Aorta (tissue), 5 donors: ENCODE measurements at places on chromosomes 5 and 9.

GRCh38 chr9:91221332-91221731 lies 140.4 kb downstream of the AUH start:
- DNase-seq: no peak

GRCh38 chr9:3200331-3200774 lies 325.4 kb downstream of the RFX3 start:
- DNase-seq: no peak

GRCh38 chr9:7370381-7370780 lies 429.2 kb downstream of the DMAC1 start:
- DNase-seq: no peak

DNA sequence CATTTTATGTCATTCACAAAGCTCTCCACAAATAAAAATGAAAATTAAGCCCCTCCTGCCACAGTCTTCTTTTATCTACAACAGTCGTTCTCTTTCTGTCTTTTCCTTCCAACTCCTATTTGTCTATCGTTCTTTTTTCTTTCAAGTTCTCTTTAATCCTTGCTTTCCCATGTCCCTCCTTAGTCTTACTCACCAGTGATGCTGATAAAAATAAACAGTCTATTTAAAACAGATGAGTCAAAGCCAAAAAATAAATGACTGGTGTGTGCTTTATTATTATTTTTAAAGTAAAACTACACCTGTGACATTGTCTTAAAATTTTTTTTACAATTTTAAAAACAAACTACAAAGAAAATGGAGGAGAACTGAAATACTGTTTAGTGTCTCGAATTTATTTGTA lies 137.1 kb upstream of the TMEM161B start:
- no peak for DNase-seq

DNA sequence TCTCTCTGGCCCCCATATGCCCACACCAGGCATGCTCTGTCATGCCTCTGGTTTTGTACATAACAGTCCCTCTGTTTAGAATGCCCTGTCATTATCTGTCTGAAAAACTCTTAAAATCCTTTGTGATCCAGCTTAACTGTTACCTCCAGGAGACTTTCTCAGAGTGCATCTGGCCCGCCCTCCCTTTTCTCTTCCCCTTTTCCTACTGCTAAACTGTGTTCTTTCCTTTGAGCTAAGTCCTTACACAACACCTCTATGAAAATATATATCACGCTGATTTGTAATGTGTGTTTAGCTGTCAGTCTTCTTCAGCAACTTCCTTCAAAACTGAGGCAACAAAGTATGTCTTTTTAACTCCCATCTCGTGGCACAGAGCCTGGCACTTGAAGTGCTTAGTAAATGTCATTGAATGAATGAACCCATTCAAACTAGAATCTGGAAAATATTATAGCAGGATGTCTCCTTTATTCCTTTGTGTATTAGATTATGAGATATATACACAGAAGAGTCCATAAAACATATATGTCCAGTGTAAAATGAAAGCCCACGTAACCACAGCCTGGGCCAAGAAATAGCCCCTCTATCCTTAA lies 166.2 kb upstream of the KLF9 start:
- no peak for DNase-seq

DNA sequence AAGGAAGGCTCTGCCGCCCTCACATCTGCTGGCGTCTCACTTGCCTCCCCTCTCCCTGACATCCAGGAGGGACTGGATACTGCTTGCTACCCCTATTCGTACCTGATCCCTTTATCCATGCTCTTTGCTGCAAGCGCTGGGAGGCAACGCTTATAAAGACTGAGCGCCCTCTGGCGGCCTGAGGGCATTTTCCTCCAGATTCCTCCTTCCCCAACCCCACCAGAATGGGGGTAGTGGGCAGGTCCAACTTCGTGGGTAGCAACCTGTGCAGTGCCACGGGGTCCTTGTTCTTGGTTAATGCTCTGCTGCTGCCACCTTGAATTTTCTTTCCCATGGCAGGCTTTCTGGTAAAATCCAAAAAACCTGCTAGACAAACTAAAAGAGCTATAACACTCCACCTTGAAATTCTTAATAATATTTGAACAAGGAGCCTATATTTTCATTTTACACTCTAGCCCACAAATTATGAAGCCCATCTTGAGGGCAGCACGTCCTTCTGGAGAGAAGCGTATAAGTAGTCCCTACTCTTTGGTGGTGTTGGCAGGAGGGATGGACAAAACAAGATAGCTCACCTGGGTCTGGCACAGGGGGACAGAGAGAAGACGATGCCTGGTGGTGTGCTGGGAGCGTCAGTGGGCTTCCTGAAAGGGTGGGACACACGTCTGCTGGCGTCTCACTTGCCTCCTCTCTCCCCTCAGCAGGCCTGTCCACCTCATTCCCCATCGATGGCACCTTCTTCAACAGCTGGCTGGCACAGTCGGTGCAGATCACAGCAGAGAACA lies 52.5 kb downstream of the JADE2 start:
- DNase-seq: peak; percentile 96

DNA sequence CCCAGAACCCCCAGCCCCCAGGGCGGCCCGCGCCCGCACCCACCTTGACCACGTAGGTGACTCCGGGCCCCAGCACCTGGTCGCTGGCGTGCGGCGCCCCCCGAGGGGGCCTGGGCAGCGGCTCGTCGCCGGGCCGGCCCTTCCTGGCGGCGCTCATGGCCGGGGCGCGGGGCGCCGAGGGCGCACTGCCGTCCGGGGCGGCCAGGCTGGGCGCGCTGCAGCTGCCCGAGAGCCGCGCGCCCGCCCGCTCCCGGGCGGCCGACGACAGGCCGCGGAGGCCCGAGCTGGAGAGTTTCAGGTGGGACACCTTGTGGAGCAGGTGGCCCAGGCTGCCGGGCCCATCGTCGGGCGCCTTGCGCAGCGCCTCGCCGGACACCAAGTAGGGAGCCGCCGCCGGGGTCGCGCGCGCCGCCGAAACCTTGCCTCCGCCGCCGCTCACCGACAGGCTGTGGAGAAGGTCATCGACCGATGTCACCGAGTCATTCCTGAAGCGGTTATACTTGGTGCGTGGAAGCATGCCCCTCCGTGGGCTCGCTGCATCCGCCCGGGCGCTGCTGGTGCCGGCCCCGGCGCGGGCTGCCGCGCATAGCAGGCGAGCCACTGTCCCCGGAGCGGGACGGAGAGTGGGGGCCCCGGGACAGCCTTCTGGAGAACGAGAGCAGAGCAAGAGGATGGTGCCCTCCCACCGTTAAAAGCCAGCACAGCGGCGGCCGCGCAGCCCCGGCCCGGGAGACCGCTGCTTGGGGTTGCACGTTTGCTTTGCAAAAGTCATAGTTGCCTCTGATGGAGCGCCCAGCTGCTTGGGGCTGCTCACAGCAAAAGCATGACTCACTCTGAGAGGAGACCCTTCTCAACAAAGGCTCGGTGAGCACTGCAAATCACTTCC lies at the start of gene SHC3:
Gene SHC3, minus strand, starts transcription at position 875 of the 886 bp plus-strand sequence. Its CDS starts 358 bp downstream, at position 517.
- no peak for DNase-seq

DNA sequence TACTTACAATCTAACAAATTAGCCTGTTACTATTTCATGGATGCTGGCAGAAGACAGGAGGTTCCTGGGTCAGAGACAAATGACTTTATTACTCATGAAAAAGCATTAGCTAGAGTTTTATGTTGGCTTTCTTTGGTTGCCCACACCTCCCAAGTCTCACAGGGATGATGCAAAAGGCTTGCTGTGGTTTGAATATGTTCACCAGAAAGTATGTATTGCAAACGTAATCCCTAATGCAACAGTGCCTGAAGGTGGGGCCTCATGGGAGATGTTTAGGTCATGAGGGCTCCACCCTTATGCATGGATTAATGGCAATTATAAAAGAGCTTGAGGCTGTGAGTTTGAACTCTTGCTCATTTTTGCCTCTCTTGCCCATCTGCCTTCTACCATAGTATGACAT lies 28.5 kb downstream of the DPYSL3 start:
- DNase-seq: no peak

GRCh38 chr5:159343295-159344094 lies 13.2 kb upstream of the IL12B start:
- DNase-seq: no peak

DNA sequence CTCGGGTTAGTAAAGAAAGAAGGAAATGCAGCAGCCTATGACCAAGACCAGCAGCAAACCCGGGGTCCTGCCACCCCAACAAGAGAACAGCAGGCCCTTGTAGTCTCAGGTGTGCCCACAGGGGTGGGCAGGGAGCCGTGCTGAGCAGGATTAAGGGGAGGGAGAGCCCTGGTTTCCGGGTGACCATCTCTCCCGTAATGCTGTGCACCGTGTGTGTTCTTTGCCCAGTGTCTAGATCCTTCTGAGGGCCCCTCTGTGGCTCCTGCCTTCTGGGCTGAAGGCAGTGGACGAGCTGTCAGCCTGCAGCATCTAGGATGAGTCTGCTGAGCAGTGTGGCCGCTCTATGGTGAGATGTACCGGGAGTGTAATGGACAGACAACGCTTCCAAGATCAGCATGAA lies 12.7 kb upstream of the PLEKHG4B start:
- no peak for DNase-seq
